ENCODE measurements at places on chromosomes 7 and 10.

GRCh38 chr7:14389595-14389994, 400.1 kb upstream of the ETV1 start:
- DNase-seq: no peak

- no peak for DNase-seq
These were observed 10.9 kb downstream of the SUFU start for GRCh38 chr10:102514487-102515311.

DNA sequence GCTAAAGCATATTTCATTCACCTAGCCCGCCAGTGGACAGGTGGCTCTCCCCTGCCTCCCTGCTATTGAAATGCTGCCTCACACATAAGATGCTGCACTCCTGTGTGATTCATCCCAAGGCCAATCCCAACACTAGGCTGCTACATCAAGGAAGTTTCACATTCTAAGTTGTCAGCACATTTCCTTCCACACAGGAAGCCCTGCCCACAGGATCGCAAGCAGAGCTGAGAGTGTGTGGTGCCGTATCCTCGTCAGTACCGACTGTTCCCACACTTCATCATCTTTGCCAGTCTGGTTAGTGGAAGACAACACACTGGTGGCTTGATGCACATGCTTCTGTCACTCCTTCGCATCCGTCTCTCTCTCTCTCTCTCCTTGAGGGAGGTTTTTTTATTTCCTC, 194.3 kb upstream of the PPP2R2D start:
- DNase-seq: no peak

GRCh38 chr10:62277971-62278370, 9.3 kb upstream of the RTKN2 start:
- DNase-seq: no peak

GRCh38 chr10:114876169-114876568, 54.6 kb downstream of the FHIP2A start:
- no peak for DNase-seq

DNA sequence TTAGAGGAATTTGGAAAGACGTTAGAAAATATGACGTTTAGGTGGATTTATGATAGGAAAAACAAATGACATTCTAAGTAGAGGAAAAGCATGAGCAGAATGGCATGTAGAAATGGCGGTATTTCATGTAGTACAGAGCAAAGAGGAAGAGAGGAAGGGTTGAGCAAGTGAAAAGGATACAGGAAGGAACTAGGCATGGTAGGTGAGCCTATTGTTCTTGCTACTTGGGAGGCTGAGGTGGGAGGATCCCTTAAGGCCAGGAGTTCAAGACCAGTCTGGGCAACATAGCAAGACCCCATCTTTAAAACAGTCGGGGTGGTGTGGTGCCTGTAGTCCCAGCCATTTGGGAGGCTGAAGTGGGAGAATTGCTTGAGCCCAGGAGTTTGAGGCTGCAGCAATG, 1.2 kb downstream of the GTPBP10 start:
- no peak for DNase-seq

- no peak for DNase-seq
These were observed 99.1 kb downstream of the CABCOCO1 start for GRCh38 chr10:61761825-61762217.

Measured in SW 1271 (cell line).